ENCODE measurements at places on chromosomes 13 and 19.

DNA sequence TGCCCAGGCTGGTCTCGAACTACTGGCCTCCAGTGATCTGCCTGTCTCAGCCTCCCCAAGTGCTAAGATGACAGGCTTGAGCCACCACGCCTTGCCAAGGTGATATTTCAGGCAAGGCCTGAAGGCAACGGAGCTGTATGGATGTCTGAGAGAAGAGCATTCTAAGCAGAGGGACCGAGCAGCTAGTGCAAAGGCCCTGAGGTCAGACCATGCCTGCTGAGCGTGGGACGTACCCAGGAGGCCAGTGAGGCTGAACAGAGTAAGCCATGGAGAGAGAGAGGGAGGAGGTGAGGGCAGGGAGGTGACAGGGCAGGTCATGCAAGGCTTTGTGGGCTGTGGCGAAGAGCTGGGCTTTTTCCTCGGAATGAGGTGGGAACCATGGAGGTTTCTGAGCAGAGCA is 3.4 kb upstream of the SLC44A2 start:
- no peak for DNase-seq

- no peak for DNase-seq
These were observed 90.8 kb upstream of the SLC10A2 start for GRCh38 chr13:103157016-103157415.

GRCh38 chr13:111516712-111517640 is 196.5 kb downstream of the TEX29 start:
- DNase-seq, result no peak

- no peak for DNase-seq
These were observed 13.7 kb upstream of the SCEL start for GRCh38 chr13:77521595-77522367.

- DNase-seq, result no peak
These were observed 17.7 kb upstream of the INSR start for GRCh38 chr19:7311911-7312310.

GRCh38 chr19:35715355-35715809 is 2.4 kb upstream of the KMT2B start:
- no peak for DNase-seq
